Panc1 (cell line): ENCODE measurements at places on chromosomes 11 and 22. TPM values are rescaled to one million over a fixed set of nuclear protein-coding genes. Genes with fewer than 3 reads are reported as not detected.

The FGF3 gene
- not detected for total RNA-seq

The ARVCF gene
- total RNA-seq: 8.2 TPM

The GNAZ gene
- 11.9 TPM for total RNA-seq

The C11orf52 gene
- total RNA-seq: not detected

The SYT12 gene
- total RNA-seq: 0.62 TPM

The BDNF gene
- total RNA-seq: 0.36 TPM

The GLYAT gene
- total RNA-seq: not detected
